ENCODE measurements at places on chromosomes 7 and 10. TPM values are rescaled to one million over a fixed set of nuclear protein-coding genes. Genes with fewer than 3 reads are reported as not detected.

The ZNF488 gene
- total RNA-seq, result not detected

DNA sequence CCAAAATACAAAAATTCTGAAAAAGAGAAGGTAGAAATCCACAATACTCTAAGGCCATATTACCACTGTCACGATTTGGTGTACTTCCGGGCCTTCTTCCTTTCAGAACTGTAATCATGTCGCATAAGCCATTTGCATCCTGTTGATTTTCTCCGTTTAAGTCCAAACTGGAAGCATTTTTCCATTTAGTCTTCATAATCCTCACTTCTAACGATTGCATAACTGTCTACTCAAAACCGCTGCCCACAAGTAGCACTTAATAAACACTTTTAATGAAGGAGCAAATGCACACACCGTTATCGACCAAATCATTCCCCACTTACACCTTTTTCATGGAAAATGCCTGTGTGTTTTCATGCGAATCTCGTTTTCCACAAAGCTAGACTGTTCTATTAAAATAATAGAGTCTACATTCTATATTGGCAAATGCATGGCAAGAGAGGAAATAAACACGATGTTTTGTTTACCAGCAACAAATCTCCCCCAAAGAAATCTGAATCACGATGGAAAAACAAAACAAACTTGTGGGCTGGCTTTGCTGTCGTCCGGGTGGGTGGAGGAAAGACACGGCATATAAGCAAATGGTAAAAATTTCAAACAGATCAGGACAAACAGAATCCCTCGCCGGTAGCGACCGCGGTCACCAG lies 1.0 kb downstream of the ATE1 start:
- H3K4me3 ChIP-seq, result peak overlapping the region; percentile 94
- H3K36me3 ChIP-seq, result peaks cover 10% of the 10 kb centered on the region
- H3K27ac ChIP-seq, result peak overlapping the region; percentile 75

- DNase-seq, result no peak
- H3K27me3 ChIP-seq, result no peaks in the 10 kb centered on the region
- no peak overlapping the region for H3K27ac ChIP-seq
- H3K4me1 ChIP-seq, result no peaks in the 10 kb centered on the region
- H3K4me3 ChIP-seq, result no peak overlapping the region
- no peaks in the 10 kb centered on the region for H3K36me3 ChIP-seq
Observed at GRCh38 chr10:18829259-18829658, 170.0 kb downstream of the ARL5B start.

- no peak overlapping the region for H3K4me3 ChIP-seq
- peaks cover 17% of the 10 kb centered on the region for H3K4me1 ChIP-seq
- DNase-seq, result no peak
- no peaks in the 10 kb centered on the region for H3K27me3 ChIP-seq
- H3K36me3 ChIP-seq, result no peaks in the 10 kb centered on the region
Observed at GRCh38 chr10:12279281-12279680, 70.1 kb upstream of the CAMK1D start.

The PON1 gene
- not detected for total RNA-seq

- DNase-seq, result no peak
- peaks cover 53% of the 10 kb centered on the region for H3K36me3 ChIP-seq
- no peaks in the 10 kb centered on the region for H3K4me1 ChIP-seq
- no peaks in the 10 kb centered on the region for H3K27me3 ChIP-seq
- no peak overlapping the region for H3K4me3 ChIP-seq
- no peak overlapping the region for H3K27ac ChIP-seq
Observed at GRCh38 chr7:140349144-140349771, 49.1 kb downstream of the SLC37A3 start.

The ZNF365 gene
- not detected for total RNA-seq

The CDK14 gene
- total RNA-seq, result 130 TPM

DNA sequence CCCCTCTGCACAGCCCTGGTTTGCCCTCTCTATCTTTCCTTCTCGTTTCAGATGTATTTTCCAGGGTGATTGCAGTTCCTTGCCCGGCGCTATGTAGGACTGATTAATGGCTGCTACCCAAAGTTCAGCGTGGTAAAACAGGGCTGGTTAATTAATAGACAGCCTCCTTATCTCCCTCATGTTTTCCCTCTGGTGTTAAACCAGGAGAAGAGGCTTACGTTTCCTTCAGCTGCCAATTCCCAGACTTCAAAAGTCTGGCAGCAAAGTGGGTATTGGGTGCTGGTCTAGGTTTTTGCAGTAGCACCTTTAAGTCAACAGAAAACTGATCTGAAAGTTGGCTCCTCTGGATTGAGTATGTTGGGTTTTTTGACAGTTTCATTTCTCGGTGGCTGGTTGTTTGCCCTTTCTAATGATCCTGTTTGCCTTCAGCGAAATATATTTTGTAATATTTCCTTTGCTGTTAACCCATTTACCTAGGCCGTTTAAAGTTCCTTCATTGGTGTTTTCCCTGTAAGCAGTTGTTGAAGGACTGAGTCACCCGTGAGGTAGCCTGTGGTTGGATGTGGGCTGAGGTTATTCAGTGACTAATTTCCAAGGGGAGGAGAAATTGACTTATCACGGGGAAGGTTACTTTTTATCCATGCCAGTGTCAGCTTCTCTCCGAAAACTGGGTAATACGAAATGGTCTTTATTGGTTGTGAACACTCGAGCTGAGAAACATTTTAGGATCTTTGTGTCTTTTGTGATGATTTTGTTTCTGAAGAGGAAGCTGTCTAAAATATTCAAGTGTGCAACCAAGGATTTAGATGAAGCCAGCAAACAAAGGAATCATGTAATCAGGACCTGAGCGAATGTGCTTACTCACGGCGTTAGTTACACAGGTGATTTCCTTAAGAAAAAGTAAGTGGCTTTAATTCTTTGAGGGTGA lies 257.2 kb downstream of the KIAA1217 start:
- no peaks in the 10 kb centered on the region for H3K4me1 ChIP-seq
- no peak overlapping the region for H3K4me3 ChIP-seq
- H3K27ac ChIP-seq, result no peak overlapping the region
- H3K36me3 ChIP-seq, result no peaks in the 10 kb centered on the region
- H3K27me3 ChIP-seq, result no peaks in the 10 kb centered on the region
- no peak for DNase-seq

DNA sequence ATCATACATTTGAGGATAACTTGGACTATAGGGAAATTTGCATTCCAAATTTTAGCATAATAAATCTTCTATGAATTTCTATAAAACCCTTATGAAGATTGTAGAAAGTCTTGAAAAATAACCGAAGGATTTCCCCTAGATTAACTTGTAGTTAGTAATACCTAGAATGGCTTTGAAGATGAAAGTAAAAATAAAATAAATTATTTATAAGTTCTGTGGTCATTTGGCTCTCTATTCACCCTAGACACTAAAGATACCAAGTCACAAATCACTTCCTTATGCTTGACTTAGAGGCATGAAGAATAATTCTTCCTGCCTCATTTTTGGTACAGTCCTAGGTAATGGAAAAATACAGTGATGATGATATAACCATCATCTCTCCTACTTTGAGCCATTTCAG lies 79.3 kb downstream of the CSTF2T start:
- no peak overlapping the region for H3K27ac ChIP-seq
- DNase-seq, result no peak
- H3K4me3 ChIP-seq, result no peak overlapping the region
- no peaks in the 10 kb centered on the region for H3K4me1 ChIP-seq
- no peaks in the 10 kb centered on the region for H3K36me3 ChIP-seq
- H3K27me3 ChIP-seq, result no peaks in the 10 kb centered on the region

GRCh38 chr10:82660986-82661385 lies 786.0 kb downstream of the NRG3 start:
- no peak overlapping the region for H3K27ac ChIP-seq
- no peaks in the 10 kb centered on the region for H3K36me3 ChIP-seq
- H3K4me3 ChIP-seq, result no peak overlapping the region
- no peaks in the 10 kb centered on the region for H3K4me1 ChIP-seq
- no peak for DNase-seq

The TRIM73 gene
- total RNA-seq, result 4.0 TPM

GRCh38 chr7:121214657-121215056 lies 114.1 kb upstream of the WNT16 start:
- H3K27me3 ChIP-seq, result no peaks in the 10 kb centered on the region
- peaks cover 7% of the 10 kb centered on the region for H3K36me3 ChIP-seq
- no peak for DNase-seq
- no peak overlapping the region for H3K4me3 ChIP-seq
- H3K4me1 ChIP-seq, result peaks cover 25% of the 10 kb centered on the region
- no peak overlapping the region for H3K27ac ChIP-seq

The EVX1 gene
- not detected for total RNA-seq

- DNase-seq, result no peak
- H3K4me3 ChIP-seq, result no peak overlapping the region
- H3K27me3 ChIP-seq, result no peaks in the 10 kb centered on the region
- H3K27ac ChIP-seq, result no peak overlapping the region
- H3K4me1 ChIP-seq, result no peaks in the 10 kb centered on the region
Observed at GRCh38 chr7:80183900-80184685, 49.5 kb downstream of the GNAI1 start.

DNA sequence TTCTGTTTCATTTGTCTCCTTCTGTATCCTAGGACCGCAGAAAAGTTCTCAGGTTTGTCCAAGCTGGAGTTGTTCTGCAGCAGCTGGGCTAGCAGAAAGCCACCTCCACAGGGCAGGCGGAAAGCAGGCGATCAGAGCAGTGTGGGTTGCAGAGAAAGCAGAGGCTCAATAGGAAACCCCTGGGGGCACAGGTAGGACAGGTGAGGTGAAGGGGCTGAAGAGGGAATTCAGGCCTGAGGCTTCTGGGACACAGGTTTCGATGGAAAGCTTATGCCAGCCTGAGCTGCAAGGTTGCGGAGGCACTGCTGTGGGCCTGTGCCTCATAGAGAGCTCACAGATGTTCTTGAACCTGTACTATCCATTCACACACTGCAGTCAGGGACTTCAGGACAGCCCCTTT lies 194.9 kb upstream of the TPK1 start:
- H3K4me1 ChIP-seq, result no peaks in the 10 kb centered on the region
- DNase-seq, result no peak
- no peaks in the 10 kb centered on the region for H3K36me3 ChIP-seq
- H3K27ac ChIP-seq, result no peak overlapping the region
- H3K4me3 ChIP-seq, result no peak overlapping the region

The NSMCE4A gene
- 70.3 TPM for total RNA-seq

DNA sequence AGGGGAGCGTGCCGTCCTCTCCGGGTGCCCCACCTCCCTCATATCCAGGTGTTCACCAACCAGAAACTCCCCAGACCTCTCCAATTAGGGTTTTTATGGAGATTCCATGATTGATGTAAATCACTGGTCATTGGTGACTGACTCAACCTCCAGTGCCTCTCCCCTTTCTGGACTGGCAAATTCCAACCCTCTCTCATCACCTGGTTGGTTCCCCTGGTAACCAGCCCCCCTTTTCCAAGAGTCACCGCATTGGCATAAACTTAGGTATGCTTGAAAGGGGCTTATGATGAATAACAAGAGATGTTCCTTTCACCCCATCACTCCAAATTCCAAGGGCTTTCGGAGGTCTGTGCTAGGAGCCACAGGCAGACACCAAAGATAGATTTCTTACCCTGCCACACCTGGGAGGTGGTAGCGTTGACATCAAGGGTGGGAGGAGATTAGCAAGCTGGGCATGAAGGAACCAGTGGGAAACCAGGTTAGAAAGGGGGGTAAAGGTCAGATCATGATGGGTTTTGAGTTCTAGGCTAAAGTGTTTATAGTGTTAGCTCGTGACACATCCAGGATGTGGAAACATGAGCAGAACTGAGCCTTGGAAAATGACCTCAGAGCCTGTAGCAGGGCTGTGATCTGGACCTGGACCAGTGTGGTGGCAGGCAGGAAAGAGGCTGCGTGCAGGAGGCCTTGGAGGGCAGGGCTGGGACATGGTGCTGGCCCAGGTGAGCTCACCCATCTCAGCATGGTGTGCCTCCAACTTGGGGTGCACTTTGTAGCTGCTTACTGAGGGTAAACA lies 45.1 kb downstream of the CAMK1D start:
- no peak overlapping the region for H3K4me3 ChIP-seq
- H3K36me3 ChIP-seq, result peaks cover 28% of the 10 kb centered on the region
- DNase-seq, result no peak
- H3K27me3 ChIP-seq, result no peaks in the 10 kb centered on the region
- H3K27ac ChIP-seq, result no peak overlapping the region

DNA sequence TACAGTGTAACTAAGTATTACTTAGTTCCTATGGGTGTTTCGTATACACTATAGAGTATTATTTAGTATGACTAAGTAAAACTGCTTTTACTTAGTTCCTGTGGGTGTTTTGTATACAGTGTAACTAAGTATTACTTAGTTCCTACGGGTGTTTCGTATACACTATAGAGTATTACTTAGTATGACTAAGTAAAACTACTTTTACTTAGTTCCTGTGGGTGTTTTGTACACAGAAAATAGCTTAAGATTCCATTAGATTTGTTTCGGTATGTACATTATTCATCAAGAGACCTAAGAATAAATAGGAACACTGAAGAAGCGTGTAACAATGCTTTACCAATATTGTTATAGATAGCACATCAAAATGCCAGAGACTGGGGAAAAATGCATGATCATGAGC lies 25.0 kb downstream of the IGF2BP3 start:
- H3K36me3 ChIP-seq, result no peaks in the 10 kb centered on the region
- no peak overlapping the region for H3K27ac ChIP-seq
- H3K4me1 ChIP-seq, result no peaks in the 10 kb centered on the region
- no peak for DNase-seq
- no peak overlapping the region for H3K4me3 ChIP-seq

The NXPH1 gene
- total RNA-seq, result not detected

GRCh38 chr7:42315103-42315502 lies 78.1 kb upstream of the GLI3 start:
- H3K27me3 ChIP-seq, result no peaks in the 10 kb centered on the region
- DNase-seq, result no peak
- no peak overlapping the region for H3K27ac ChIP-seq
- no peak overlapping the region for H3K4me3 ChIP-seq
- peaks cover 6% of the 10 kb centered on the region for H3K4me1 ChIP-seq

The CRPPA gene
- 0.91 TPM for total RNA-seq

GRCh38 chr10:47225928-47226645 lies 73.9 kb upstream of the GDF10 start:
- no peak for DNase-seq
- no peak overlapping the region for H3K4me3 ChIP-seq
- H3K27ac ChIP-seq, result no peak overlapping the region
- H3K4me1 ChIP-seq, result no peaks in the 10 kb centered on the region
- no peaks in the 10 kb centered on the region for H3K36me3 ChIP-seq

DNA sequence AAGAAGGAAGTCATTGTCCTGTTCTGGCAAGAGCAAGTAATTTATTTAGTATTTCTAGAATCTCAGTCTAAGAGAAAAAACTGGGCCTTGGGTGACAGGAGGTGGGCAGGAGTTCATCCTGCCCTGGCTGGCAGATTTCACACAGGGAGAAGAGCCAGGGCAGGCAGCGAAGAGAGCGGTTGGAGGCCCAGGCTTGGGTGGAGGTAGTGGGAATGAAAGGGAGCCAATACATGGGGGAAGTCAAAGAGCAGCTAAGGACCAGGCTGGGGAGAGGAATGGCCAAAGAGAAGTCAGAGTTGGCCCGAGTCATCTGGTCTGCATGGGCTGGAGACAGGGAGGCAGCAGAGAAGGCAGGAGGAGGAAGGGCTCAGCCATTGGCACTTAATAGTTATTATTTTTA lies 51.4 kb downstream of the HECW1 start:
- no peak overlapping the region for H3K4me3 ChIP-seq
- no peak overlapping the region for H3K27ac ChIP-seq
- peaks cover 7% of the 10 kb centered on the region for H3K27me3 ChIP-seq
- no peak for DNase-seq

GRCh38 chr10:131675104-131675503 lies 225.7 kb upstream of the PPP2R2D start:
- no peaks in the 10 kb centered on the region for H3K36me3 ChIP-seq
- no peak for DNase-seq
- no peaks in the 10 kb centered on the region for H3K4me1 ChIP-seq
- no peaks in the 10 kb centered on the region for H3K27me3 ChIP-seq

The KAT6B gene
- 39.6 TPM for total RNA-seq

GRCh38 chr7:1204460-1205140 lies 28.1 kb upstream of the UNCX start:
- no peaks in the 10 kb centered on the region for H3K36me3 ChIP-seq
- peaks cover 9% of the 10 kb centered on the region for H3K27me3 ChIP-seq
- no peak for DNase-seq

Data from activated B cell treated with CpG ODN at 0.5 μM for 24 hours (primary cell).